ENCODE measurements at places on chromosomes 6 and 20. TPM values are rescaled to one million over a fixed set of nuclear protein-coding genes. Genes with fewer than 3 reads are reported as not detected.

DNA sequence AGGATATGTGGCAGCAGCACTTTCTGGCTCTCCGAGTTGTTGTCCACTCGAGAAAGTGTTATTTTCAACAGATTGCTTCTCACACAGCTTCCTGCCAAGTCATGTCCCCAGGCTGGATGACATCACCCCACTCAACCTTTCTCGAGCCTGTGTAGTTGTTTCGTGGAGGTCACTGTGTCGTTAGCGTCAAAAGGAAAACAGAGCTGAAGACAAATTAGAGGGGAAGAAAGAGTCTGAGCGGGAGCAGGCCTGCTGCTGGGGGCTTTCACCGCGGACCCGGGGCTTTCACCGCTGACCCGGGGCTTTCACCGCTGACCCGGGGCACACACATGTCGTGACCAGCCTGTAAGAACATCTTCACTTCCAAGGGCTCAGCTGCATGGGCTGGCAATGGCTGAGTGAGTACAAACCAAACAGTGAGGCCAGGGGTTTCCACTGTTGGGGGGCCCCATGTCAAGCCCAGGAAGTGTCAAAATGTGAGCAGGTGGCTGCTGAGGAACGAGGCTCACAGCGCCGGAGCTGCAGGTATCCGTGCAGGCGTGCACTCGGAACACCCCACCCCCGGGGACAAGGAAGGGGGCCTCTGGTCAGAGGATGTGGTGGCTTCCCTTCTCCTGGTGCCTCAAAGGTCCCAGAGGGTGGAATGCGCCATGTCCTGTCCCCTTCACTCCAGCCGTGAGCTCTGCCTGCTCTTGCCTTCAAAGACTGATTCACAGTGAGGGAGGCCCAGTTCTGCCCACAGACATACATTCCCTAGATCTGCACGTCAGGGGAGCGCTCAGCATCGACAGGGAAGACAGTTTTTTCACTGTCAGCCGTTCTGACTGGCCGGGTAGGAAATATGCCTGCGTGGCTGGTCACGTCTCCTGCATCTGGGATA lies 365.9 kb downstream of the TAF4 start:
- no peaks in the 10 kb centered on the region for H3K27me3 ChIP-seq
- DNase-seq, result no peak
- no peak overlapping the region for H3K4me3 ChIP-seq
- H3K4me1 ChIP-seq, result no peaks in the 10 kb centered on the region

GRCh38 chr6:33905071-33905609 lies 101.3 kb upstream of the MLN start:
- H3K27me3 ChIP-seq, result no peaks in the 10 kb centered on the region
- no peak for DNase-seq
- no peaks in the 10 kb centered on the region for H3K36me3 ChIP-seq
- H3K4me1 ChIP-seq, result no peaks in the 10 kb centered on the region

- H3K36me3 ChIP-seq, result no peaks in the 10 kb centered on the region
- peak; percentile 93 for DNase-seq
- H3K4me1 ChIP-seq, result peaks cover 4% of the 10 kb centered on the region
- no peak overlapping the region for H3K4me3 ChIP-seq
Observed at GRCh38 chr6:35148167-35148741, 7.1 kb upstream of the TCP11 start.

- H3K27me3 ChIP-seq, result no peaks in the 10 kb centered on the region
- H3K36me3 ChIP-seq, result no peaks in the 10 kb centered on the region
- no peak overlapping the region for H3K27ac ChIP-seq
- DNase-seq, result no peak
- no peaks in the 10 kb centered on the region for H3K4me1 ChIP-seq
- H3K4me3 ChIP-seq, result no peak overlapping the region
Observed at GRCh38 chr6:69948479-69949114, 82.2 kb downstream of the COL19A1 start.

- peaks cover 10% of the 10 kb centered on the region for H3K27me3 ChIP-seq
- H3K36me3 ChIP-seq, result no peaks in the 10 kb centered on the region
- H3K4me1 ChIP-seq, result no peaks in the 10 kb centered on the region
- H3K27ac ChIP-seq, result no peak overlapping the region
- no peak overlapping the region for H3K4me3 ChIP-seq
Observed at GRCh38 chr6:105209950-105210706, 30.3 kb upstream of the POPDC3 start.

GRCh38 chr6:108710551-108710950 lies 137.7 kb upstream of the ARMC2 start:
- peaks cover 7% of the 10 kb centered on the region for H3K4me1 ChIP-seq
- H3K4me3 ChIP-seq, result no peak overlapping the region
- no peaks in the 10 kb centered on the region for H3K27me3 ChIP-seq
- H3K36me3 ChIP-seq, result no peaks in the 10 kb centered on the region

DNA sequence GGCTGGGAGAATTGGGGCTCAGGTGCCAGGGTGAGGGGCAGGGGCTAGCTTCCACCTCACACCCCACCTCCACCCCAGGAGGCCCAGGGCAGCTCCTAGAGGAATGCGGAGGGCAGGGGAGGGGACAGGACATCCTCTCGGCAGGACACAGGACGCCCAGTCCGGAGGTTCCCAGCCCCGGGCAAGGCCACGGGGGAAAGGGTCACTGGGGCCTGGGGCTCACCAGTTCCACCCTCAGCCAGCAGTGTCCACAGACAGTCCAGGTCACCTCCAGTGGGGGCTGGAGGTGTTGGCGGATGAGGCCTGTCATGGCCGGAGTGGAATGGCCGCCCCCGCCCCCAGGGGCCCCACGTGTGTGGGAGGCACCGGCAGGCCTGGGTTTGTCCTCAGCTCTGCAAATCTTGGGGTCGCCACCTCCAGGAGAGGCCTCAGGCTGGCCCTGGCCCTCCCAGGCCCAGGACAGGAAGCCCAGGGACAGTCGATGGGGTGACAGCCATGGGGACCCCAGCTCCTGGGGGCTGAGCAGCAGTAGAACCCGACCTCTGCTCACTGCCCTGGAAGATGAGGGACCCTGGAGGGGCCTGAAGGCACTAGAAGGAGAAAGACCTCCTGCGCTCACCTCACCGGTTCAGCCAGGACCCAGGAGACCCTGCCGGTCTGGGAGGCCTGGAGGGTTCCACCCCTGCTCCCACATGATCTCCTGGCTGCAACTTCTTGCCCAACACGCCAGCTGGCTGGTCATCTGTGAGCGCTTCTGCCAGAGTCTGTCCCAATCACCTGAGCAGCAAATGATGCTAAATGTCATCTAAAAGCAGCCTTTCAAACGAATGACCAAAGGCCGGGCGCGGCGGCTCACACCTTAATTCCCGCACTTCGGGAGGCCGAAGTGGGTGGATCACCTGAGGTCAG lies 13.0 kb upstream of the ABHD16B start:
- peak overlapping the region; percentile 41 for H3K27ac ChIP-seq
- H3K27me3 ChIP-seq, result no peaks in the 10 kb centered on the region
- no peaks in the 10 kb centered on the region for H3K36me3 ChIP-seq
- DNase-seq, result peak; percentile 68
- no peak overlapping the region for H3K4me3 ChIP-seq

DNA sequence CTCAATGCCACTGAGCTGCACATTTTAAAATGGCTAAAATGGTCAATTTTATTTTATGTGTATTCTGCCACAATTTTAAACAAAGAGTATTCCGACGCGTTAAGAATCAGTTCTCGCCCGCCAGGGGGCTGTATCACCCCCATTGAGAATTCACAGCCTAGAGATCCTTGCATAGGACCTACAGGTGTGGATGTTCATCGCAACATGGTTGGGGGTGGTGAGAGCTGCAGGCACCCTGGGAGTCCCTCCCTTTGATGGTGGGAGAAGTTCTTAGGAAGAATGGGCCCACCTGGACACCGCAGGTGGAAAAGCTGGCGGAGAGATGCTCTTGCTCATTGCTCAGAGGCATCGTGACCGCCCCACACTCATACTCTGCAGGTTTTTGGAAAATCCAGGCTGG lies 63.5 kb downstream of the SLC2A10 start:
- no peaks in the 10 kb centered on the region for H3K4me1 ChIP-seq
- H3K27ac ChIP-seq, result no peak overlapping the region
- no peaks in the 10 kb centered on the region for H3K36me3 ChIP-seq

DNA sequence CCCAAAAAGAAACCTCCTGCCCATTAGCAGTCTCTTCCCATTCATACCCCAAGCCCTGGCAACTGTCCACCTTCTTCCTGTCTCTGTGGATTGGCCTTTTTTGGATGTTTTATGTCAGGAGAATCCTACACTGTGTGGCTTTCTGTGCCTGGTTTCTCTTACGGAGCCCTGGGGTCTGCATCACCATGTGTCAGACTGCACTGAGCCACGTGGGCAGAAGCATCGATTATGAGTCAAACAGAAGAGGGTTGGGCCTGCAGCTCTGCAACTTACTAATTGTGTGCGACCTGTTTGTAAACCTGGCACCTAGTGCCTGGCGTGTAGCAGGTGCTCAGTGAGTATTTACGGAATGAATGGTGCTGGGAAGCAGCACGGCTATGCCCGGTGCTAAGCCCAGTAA lies 62.6 kb downstream of the IGF2R start:
- H3K4me3 ChIP-seq, result no peak overlapping the region
- H3K36me3 ChIP-seq, result peaks cover 81% of the 10 kb centered on the region
- no peaks in the 10 kb centered on the region for H3K4me1 ChIP-seq
- H3K27ac ChIP-seq, result no peak overlapping the region

GRCh38 chr20:62829231-62830230 lies 12.7 kb downstream of the COL9A3 start:
- H3K36me3 ChIP-seq, result peaks cover 44% of the 10 kb centered on the region
- H3K4me3 ChIP-seq, result no peak overlapping the region
- H3K27ac ChIP-seq, result no peak overlapping the region
- peak; percentile 38 for DNase-seq
- H3K4me1 ChIP-seq, result peaks cover 2% of the 10 kb centered on the region

GRCh38 chr6:112266331-112266730 lies 12.0 kb upstream of the LAMA4 start:
- no peaks in the 10 kb centered on the region for H3K27me3 ChIP-seq
- no peak overlapping the region for H3K4me3 ChIP-seq
- DNase-seq, result no peak
- H3K27ac ChIP-seq, result no peak overlapping the region
- no peaks in the 10 kb centered on the region for H3K36me3 ChIP-seq

- H3K27me3 ChIP-seq, result no peaks in the 10 kb centered on the region
- no peak overlapping the region for H3K4me3 ChIP-seq
- H3K4me1 ChIP-seq, result no peaks in the 10 kb centered on the region
- DNase-seq, result no peak
Observed at GRCh38 chr20:23331450-23332350, 18.9 kb upstream of the NXT1 start.

DNA sequence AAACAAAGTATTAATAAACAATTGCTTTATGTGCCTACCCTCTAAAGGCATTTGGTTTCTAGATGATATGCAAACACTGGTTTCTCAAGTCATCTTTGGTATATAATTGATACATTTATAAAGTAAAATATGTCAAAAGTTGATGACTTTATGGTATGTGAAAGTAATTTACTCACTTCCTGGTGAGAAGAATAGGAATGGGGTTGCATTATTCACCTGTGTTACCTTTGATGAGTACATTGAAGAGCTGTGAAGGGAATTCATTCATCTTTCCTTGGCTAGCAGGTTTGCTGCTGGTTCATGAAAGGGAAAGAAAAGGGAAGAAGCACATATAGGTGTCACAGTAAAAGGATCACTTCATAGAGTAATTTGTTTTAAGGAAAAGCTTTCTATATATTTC lies 20.4 kb downstream of the RNF217 start:
- no peak overlapping the region for H3K27ac ChIP-seq
- H3K4me3 ChIP-seq, result no peak overlapping the region
- no peaks in the 10 kb centered on the region for H3K4me1 ChIP-seq
- no peaks in the 10 kb centered on the region for H3K27me3 ChIP-seq
- no peak for DNase-seq

- H3K27ac ChIP-seq, result no peak overlapping the region
- no peak overlapping the region for H3K4me3 ChIP-seq
- DNase-seq, result no peak
- no peaks in the 10 kb centered on the region for H3K27me3 ChIP-seq
- peaks cover 6% of the 10 kb centered on the region for H3K4me1 ChIP-seq
Observed at GRCh38 chr6:33695451-33695887, 16.0 kb downstream of the UQCC2 start.

DNA sequence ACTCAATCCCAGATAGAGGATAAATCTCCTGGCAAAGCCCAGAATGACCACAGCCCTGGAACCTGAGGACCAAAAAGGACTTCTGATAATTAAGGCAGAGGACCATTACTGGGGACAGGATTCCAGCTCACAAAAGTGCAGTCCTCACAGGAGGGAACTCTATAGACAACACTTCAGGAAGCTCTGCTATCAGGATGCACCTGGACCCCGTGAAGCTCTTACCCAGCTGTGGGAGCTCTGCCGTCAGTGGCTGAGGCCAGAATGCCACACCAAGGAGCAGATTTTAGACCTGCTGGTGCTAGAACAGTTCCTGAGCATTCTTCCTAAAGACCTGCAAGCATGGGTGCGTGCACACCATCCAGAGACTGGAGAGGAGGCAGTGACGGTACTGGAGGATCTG lies 992 bp downstream of the ZSCAN16 start:
- peaks cover 38% of the 10 kb centered on the region for H3K36me3 ChIP-seq
- no peak overlapping the region for H3K4me3 ChIP-seq
- no peak overlapping the region for H3K27ac ChIP-seq
- no peaks in the 10 kb centered on the region for H3K4me1 ChIP-seq

- no peak for DNase-seq
- H3K4me3 ChIP-seq, result no peak overlapping the region
- no peaks in the 10 kb centered on the region for H3K27me3 ChIP-seq
Observed at GRCh38 chr6:107976155-107976783, 18.3 kb upstream of the SEC63 start.

DNA sequence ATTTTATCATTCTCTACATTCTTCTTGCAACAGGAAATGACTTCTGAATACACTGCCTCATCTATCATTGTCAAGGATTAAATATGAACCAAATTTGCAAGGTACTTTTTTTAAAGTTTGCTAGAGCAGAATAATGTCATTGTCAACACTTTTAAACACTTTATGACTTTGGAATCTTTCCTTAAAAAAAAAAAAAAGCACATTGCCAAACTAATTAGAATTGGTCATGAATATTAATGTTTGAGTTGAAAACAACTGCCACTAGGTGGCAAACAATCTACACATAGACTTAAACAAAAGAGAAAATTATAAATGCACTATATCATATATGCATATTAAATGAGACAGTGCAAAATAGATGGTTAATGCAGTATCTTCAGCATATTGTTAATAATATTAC lies 32.5 kb upstream of the TMEM244 start:
- no peaks in the 10 kb centered on the region for H3K27me3 ChIP-seq
- no peaks in the 10 kb centered on the region for H3K4me1 ChIP-seq
- H3K4me3 ChIP-seq, result no peak overlapping the region
- no peaks in the 10 kb centered on the region for H3K36me3 ChIP-seq

- DNase-seq, result peak; percentile 19
- no peaks in the 10 kb centered on the region for H3K27me3 ChIP-seq
- H3K4me1 ChIP-seq, result no peaks in the 10 kb centered on the region
- no peak overlapping the region for H3K4me3 ChIP-seq
- H3K27ac ChIP-seq, result no peak overlapping the region
Observed at GRCh38 chr20:24627291-24627690, 157.9 kb downstream of the SYNDIG1 start.

SRMS gene
- total RNA-seq, result not detected

PTK6 gene
- total RNA-seq, result 0.38 TPM

AVP gene
- not detected for total RNA-seq

EBF4 gene
- total RNA-seq, result 3.9 TPM

FOXQ1 gene
- 41.3 TPM for total RNA-seq

CHD6 gene
- 65.3 TPM for total RNA-seq

GSTA3 gene
- total RNA-seq, result not detected

NUS1 gene
- total RNA-seq, result 37.0 TPM

NDRG3 gene
- 24.6 TPM for total RNA-seq

TFAP2B gene
- not detected for total RNA-seq

IP6K3 gene
- not detected for total RNA-seq

MTG2 gene
- total RNA-seq, result 30.2 TPM

SLC17A2 gene
- total RNA-seq, result not detected

Data from endodermal cell (in vitro differentiated cells).